GM23338 (cell line): ENCODE measurements at places on chromosomes 2 and 18. TPM values are rescaled to one million over a fixed set of nuclear protein-coding genes. Genes with fewer than 3 reads are reported as not detected.

CHRNG gene
- not detected in 2 replicates for total RNA-seq

HOXD12 gene
- not detected in 2 replicates for total RNA-seq

DSEL gene
- total RNA-seq, result 20.8 and 24.1 TPM in 2 replicates

PPP1R1C gene
- total RNA-seq, result 3.5 and 5.7 TPM in 2 replicates

TANK gene
- 22.2 and 27.7 TPM in 2 replicates for total RNA-seq

MAB21L4 gene
- total RNA-seq, result not detected in 2 replicates

CCDC150 gene
- 30.2 and 56.3 TPM in 2 replicates for total RNA-seq

MRPL44 gene
- 55.8 and 68.2 TPM in 2 replicates for total RNA-seq
